HT-29 (cell line): ENCODE measurements at places on chromosomes 6 and 20.

DNA sequence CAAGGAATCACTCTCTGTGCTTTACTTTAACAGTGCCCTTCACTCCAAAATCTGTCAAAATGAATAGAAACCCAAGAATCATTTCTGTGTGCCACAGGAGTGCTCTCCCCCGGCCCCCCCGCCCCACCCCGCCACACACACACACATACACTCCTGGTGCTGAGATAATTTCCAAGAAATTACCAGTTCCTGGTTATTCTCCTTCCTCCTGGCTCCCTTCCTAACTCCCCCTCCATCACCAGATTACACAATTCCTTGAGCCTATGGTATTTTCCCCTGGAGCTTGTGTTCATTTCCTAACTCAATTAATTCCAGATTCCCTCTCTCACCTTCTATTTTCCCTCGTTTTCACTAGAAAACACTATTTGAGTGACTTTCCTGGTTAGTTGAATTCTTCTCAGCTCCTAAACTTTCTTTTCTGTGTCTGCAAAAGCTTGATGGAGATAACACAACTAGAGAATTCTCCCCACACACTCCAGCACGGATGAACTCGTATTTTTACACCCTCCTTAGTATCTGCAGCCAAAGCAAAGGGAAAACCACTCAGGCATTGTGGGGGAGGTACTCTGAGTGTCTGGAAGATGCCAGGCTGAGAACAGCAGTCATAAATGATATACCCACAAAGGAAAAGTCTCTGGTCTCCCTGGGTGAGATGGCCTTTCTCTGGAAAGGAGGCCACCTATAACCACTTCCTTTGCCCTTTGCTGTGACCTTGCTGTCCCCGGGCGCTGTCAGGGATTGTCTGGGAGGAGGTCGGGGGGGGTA, 1.9 kb upstream of the SLC24A3 start:
- no peak for DNase-seq

DNA sequence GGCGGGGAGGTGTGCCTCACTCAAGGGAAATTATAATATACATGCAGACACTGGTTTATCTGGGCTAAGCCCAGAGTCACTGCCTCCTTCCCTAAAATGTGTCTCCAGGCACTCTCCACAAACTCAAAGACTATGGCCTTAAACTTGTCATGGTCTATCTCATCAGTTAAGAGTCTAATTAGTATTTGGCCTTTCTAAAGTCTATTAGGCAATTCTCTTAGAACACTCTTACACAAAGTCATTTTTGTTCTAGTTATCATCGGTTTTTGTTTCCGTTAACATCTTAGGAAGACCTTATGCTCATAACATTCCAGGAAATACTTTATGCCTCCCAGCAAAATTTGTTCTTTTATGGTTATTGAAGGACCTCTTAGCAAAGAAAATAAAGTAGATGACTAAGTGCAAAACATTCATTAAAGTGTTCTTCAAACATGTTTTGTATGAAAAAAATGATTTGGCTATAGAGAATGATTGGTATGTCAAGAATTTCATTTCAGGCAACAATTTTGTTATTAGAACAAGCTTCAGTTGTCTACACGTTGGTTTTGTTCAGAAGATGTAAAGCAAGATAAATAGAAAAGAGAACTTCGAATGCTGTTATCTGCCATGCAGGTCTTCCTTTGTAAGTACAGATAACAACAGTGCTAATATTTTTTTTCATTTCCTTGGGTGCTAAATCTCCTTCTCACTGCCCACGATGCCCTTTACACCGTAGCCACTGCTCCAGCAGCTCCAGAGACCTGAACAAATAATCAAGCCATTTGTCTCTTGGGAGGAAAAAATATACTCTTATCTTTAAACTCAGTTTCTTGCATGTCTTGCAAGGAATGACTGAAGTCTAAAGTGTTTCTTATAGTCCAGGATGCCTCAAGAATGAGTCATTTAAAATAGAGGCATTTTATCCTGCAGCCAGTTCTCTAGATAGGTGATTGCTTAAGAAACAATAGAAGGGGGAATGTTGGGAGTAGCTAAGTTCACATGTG, 170.4 kb downstream of the HTR1B start:
- DNase-seq: no peak

- no peak for DNase-seq
These were observed 401.7 kb downstream of the EPHA7 start for GRCh38 chr6:93017626-93018025.

DNA sequence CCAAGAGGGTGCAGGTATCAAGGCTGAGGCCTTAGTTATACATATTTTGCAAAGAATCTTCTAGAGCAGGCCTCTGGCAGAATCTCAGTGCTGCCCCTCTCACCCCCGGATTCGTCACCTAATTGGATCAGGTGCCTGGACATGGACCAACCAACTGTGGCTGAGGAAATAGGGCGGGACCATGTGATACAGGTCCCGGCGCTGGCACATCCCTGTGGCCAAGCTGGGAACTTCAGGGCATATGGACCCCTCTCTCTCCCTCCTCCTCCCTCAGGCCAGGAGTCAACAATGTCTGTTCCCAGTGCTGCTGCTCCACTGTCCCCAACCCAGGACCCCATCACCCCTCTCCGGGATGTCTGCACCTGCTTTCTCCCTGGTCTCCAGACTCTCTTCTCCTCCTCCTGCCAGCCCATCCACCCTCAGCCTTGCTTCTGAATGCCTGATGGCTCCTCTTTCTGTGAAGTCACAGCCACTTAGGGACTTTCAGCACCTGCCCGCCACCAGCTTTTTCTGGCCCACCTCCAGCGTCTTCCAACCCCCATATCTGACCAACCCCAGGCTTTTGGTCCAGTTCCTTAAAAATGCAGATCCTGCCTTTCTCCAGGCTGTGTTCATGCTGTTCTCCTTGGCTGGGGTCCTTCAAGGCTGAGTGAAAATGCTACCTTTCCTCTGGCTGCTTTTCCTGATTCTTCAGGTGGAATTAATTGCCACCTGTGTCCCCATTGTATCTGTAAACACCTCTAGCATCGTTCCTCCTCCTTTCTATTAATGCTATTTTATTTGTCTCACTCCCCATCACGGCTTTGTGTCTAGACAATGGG, 19.0 kb upstream of the MLN start:
- DNase-seq: peak; percentile 66

- DNase-seq: no peak
These were observed 59.8 kb downstream of the CDH4 start for GRCh38 chr20:61311656-61312387.

- DNase-seq: no peak
These were observed 86.8 kb upstream of the CCN6 start for GRCh38 chr6:111967131-111967530.

DNA sequence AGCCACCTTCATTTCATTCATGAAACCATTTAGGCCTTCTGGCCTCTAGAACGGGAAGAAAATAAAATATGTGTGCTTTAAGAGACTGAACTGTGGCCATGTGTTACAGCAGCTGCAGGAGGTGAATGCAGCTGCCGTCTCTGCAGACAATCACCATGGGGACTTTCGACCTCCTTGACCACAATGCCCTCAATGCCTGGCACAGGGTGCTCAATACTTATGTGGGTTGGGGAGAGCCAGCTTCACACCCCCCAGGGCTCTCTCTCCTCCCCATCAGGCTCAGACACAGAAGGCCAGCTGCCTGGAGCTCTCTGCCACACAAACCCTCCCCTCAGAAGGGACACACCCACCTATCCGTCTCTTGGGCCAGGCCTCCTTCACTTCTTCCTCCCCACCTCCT, 43.5 kb downstream of the ANKRD60 start:
- no peak for DNase-seq

GRCh38 chr6:108944707-108945680, 96.8 kb downstream of the ARMC2 start:
- no peak for DNase-seq

DNA sequence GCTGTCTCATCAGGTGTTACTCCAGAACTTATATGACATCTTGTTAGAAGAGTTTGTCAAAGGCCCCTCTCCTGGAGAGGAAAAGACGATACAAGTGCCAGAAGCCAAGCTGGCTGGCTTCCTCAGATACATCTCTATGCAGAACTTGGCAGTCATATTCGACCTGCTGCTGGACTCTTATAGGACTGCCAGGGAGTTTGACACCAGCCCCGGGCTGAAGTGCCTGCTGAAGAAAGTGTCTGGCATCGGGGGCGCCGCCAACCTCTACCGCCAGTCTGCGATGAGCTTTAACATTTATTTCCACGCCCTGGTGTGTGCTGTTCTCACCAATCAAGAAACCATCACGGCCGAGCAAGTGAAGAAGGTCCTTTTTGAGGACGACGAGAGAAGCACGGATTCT, 43.7 kb upstream of the SMIM28 start:
- no peak for DNase-seq

GRCh38 chr20:33373735-33374605, 27.3 kb downstream of the CDK5RAP1 start:
- peak; percentile 87 for DNase-seq

DNA sequence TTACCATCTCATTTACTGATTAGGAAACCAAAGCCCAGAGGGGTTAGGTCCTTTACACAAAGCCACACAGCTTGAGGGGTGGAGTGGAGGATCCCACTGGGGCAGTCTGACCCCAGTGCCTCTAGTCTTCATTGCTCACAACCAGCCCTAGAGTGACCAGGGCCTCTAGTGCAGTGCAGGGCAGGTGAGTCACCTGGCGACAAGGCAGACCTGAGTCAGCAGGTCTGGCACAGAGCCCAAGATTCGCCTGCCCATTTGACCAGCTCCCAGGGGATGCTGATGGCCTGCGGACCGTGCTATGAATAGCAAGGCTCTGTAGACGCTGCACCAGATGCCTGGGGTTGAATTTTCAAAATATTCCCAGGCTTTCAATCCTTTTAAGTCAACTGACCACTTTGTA, 29.9 kb downstream of the CDH26 start:
- peak; percentile 97 for DNase-seq

GRCh38 chr6:130622142-130622541, 205.1 kb upstream of the SMLR1 start:
- DNase-seq: no peak

DNA sequence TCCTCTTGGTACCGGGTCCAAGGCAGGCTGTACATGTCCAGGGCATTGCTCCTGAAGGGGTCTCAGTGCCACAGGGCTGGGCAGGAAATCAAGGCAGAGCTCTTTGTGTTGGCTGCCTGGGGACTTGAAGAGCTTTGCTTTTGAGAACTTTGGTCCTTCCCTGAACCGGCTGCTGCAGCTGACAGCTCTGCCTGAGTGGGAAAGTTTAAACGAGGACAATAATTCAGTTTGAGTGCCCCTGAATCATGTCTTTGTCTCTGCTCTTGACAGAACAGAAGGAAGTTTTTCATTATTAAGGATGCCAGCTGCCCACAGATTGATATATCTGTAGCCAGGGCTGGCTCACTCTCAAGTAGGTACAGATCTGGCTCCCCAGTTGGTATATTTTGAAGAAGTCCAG, 56.1 kb downstream of the ANKRD6 start:
- DNase-seq: no peak

GRCh38 chr20:35735826-35736470, 6.1 kb downstream of the RBM39 start:
- no peak for DNase-seq

DNA sequence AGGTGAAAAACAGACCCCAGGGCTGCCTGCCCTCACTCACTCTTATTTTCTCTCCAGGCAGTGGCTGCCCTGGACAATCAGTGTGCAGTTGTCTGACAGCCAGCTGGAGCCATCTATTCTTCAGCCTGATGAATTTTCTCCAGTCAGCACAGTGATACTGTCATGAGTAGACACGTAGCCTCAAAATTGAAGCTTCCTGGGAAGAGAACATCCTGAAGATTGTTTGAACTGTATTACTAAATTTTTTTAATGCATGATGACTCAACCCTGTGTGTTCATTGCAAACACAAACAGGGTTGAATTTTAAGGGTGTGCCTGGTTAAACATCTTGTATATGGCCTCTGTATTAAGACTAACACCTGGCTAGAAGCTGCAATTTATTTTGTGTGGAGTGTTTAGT, 49.8 kb upstream of the STXBP5 start:
- peak; percentile 36 for DNase-seq

- peak; percentile 48 for DNase-seq
These were observed 172.2 kb downstream of the AIG1 start for GRCh38 chr6:143232849-143233248.

GRCh38 chr6:129631070-129631469, 78.9 kb downstream of the ARHGAP18 start:
- no peak for DNase-seq

DNA sequence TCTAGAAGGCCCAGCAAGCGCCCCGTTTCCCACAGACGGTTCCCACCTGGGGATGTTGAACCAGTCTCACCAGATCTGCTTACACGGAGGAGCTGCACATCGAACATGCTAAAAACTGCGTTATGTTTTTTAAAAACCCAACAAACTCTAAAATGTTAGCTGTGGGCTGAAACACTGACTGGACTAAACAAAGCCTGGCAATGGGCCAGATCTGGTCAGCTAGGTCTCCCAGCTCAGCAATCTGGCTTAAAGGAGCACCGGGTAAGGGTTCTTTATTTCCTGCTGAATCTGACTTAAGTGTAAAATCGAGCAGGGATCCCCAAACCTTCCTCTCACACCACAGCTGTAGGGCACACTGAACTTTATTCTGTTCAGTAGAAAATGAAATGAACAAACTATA, 156.9 kb downstream of the FOXC1 start:
- peak; percentile 51 for DNase-seq

DNA sequence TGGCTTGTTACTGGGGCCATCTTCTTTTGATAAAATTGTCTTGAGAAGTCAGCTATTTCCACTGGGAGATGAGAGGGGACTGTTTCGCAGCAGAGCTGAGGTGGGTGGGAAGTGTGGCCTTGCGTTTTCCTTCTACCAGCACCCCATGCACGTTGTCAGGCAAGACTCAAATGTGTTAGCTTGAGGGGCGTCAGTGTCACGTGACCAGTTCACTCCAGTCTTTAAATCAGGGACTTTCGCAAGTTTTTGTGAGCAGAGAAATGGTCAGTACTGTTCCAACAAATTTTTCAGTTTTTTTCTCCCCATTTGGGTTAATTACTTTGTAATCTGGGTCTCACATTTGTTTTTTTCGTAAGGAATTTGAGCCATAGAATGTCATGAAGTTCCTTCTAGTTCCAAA, 20.7 kb upstream of the ADRM1 start:
- no peak for DNase-seq

DNA sequence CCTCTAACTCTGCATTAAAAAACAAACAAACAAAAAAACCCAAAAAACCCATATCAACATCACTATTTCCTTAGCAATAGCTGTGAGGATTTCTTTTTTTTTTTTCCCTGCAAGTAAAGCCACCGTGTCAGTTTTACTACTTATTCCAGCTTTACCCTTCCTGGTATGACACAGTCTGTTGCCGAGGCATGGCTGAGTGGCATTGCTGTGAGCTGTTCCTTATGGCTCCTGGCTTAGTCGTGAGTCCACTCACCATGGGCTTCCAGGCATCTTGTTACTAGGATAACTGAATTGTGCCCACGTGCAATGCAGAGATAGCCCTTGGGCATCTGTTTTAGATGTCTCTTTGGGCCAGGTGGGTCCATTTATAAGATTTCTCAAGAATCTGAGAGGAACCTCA, 84.8 kb downstream of the LRRC1 start:
- DNase-seq: no peak
